Stimulated activated CD8-positive, alpha-beta memory T cell treated with anti-CD3 and anti-CD28 coated beads, Interleukin-4, amount 100 ng/mL, for 1 hour (primary cell): ENCODE measurements at places on chromosomes 16 and 17.

DNA sequence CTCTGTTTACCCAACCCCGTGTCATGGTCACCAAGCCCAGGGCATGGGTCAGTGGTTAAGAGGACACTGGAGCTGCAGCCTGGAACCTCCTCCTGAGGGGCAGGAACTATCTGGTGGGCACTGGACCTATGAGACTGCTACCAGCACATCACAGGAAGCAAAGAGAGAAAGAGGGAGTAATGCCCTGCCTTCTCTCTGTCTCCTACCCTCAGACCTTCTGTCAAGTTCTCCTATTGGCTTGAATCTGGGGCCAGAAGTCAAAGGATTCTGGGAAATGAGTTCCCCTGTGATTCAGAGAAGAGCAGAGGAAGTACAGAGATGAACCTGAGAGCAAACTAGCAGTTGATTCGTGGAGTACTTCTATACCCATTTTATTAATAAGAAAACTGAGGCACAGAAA is 123.0 kb upstream of the GNAO1 start:
- no peak for DNase-seq

- DNase-seq, result no peak
These were observed 7.6 kb downstream of the RCVRN start for GRCh38 chr17:9897372-9897968.

- no peak for DNase-seq
These were observed 200.1 kb upstream of the GSE1 start for GRCh38 chr16:85412911-85413520.

DNA sequence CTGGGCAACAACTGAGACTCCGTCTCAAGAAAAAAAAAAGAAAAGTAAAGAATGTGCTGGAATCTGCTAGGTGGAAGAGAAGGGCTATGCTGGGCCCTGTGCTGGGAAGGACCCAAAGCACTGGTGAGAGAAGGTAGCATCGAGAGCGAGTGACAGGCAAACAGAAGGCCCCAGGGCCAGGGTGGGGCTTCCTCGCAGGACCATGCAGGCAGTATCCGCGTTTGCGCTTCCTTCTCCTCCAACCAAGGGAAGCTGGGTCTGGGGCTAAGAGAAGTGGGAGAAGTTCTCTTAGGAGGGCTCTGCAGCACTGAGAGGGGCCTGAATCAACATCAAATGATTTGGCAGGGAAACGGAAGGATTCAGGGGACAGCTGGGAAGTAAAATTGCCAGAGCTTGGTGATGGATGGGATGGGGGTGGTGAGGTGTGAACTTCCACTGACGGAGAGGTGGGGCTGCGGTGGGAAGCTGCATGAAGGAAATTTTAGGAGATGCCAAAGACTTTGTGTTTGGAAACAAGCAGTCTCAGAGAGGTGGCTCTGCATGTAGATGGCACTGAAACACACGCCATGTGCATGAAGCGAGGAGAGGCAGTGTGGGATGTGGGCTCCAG is 5.2 kb upstream of the ECI1 start:
- no peak for DNase-seq

- DNase-seq, result no peak
These were observed 30.9 kb downstream of the CRISPLD2 start for GRCh38 chr16:84850714-84851113.

DNA sequence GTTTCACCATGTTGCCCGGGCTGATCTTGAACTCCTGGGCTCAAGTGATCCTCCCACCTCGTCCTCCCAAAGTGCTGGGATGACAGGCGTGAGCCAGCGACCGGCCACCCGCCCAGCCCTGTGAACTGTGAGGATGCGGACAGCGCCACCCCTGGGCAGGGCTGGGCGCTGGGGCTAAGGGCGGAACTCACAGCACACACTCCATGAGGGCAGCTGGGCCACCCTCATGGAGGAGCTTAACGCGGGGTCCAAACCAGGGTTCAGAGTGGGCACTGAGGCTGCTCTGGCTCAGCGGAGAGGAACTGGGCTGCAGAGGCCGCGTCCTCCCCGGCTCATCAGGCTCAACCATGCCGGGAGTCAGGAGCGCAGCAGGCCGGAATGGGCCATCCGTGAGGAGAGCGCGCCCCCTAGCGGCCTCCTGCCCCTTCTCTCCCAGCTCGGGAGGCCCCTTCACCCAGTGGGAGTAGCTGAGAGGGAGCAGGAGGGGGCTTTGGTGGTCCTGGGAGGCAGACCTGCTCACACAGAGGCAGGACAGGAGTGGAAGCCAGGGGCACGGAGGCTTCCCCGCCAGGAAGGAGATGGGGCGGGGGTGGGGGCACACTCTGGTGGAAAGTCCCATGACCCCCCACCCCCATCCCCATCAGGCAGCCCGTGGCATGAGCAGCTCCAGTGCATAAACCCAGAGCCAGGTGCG is 13.8 kb downstream of the CORO7 start:
- DNase-seq, result peak; percentile 41

DNA sequence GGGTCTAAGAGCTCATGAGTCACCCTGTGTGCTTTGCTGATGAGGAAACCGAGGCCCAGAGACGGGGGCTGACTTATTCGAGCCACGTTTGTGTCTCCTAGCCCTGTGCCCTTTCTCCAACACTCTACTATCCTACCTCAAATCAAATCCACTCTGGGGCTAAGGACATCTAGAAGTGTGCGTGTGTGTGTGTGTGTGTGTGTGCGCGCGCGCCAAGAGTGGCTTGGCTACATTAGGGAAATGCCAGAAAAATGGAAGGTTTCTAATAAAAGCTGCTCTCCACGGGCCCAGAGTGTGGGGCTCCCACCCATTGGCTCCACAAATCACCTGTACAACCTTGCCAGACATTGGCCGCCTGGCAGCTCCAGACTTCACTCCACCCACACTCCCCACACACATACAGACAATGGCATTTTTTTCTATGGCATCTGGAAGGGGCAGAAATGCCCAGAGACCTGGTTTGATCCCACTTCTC is 30.3 kb upstream of the PHOSPHO1 start:
- no peak for DNase-seq

DNA sequence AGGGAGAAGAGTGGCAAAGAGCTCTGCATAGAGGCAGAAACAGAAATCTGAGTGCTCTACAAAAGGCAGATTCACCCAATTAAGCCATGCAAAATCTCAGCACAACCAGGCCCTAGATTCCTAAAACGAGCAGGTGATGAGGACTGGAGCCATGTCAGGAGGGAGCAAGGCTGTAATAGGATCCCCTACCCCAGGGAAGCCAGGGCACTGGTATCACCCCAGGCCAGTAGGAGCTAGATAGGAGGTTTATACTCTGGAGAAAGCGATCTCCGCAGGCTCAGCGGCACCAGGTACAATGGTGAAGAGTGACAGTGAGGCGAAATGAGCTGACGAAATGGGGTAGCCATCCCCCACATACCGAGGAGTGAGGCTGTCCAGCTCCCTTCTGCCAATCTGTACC is 171.5 kb downstream of the PARN start:
- no peak for DNase-seq

DNA sequence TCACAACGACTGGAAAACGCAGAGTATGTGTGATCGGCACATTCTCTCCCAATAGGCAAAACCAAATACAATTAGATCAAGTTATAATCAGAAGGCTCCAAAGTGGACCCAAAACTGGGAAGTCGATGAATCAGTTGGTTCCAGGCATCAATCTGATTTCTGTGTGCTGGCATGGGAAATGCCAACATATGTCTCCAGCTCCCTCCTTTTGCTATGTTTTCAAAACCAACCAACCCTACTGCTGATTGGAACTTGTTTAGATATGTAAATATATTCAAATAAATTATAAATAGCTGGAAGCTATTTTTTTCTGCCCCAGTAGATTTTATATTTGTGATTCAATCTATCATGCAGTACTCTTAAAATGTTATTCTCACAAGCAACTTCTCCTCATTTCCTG is 284.2 kb downstream of the HS3ST3B1 start:
- DNase-seq, result no peak

DNA sequence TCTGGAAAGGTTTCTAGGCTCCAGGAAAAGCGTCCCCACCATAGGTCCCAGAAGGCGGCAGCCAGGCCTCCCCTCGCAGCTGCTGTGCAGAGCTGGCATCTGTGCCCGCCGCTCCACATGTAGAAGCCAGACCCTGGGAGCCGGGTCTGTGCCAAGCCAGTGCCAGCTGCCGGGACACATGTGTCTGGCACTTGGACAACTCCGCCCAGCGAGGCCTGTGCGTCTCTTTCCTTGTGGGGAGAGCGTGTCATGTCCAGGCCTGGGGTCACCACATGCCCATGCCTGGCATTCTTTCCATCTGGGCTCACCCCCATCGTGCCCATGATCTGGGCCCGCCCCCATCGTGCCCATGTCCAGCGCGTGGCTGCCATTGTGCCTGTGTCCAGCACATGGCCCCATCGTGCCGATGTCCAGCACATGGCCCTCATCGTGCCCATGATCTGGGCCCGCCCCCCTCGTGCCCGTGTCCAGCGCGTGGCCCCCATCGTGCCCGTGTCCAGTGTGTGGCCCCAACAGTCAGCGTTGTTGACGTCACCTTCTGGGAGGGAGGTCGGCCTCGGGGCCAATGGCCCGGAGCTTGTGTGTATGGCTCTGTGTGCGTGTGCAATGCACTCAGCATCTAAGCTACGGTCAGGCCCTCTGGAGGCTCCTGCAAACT is 13.3 kb upstream of the ACSF3 start:
- DNase-seq, result no peak

DNA sequence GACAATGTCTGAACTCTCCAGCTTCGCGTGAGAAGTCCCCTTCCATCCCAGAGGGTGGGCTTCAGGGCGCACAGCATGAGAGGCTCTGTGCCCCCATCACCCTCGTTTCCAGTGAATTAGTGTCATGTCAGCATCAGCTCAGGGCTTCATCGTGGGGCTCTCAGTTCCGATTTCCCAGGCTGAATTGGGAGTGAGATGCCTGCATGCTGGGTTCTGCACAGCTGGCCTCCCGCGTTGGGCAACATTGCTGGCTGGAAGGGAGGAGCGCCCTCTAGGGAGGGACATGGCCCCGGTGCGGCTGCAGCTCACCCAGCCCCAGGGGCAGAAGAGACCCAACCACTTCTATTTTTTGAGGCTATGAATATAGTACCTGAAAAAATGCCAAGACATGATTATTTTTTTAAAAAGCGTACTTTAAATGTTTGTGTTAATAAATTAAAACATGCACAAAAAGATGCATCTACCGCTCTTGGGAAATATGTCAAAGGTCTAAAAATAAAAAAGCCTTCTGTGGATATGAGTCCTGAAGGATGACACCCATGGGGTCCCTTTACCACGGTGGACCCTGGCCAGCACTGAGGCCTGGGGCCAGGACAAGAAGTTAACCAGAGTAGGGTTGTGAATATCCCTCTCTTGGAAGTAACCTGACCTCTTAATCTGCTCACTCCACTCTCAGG is 10.5 kb upstream of the ITGAD start:
- peak; percentile 31 for DNase-seq

DNA sequence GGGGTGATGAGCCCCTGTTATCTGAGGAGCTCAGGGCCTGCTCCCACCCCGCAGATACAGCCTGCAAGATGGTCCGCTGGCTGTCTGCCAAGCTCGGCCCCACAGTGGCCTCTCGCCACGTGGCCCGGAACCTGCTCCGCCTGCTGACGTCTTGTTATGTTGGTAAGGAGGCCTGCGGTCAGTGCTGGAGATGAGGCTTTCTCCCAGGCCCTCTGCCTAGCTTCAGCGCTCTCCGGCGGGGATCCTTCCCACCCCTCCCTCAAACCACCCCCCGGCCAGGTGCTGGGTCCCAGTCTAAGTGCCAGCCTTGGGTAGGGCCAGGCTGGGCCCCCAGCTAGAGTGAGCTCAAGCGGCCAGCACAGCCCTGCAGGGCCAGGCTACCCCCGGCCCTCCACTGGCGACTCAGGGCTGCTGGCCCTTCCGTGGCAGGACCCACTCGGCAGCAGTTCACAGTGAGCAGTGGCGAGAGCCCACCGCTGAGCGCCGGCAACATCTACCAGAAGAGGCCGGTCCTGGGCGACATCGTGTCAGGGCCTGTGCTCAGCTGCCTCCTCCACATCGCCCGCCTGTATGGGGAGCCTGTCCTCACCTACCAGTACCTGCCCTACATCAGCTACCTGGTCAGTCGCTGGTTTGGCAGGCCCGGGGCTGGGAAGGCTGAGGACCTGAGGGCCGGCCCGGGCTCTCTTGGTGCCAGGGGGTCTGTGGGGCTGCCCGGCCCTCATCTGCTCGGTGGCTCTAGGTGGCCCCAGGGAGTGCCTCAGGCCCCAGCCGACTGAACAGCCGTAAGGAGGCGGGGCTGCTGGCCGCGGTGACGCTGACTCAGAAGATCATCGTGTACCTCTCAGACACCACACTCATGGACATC is 6.1 kb downstream of the WDR81 start:
- DNase-seq, result no peak

GRCh38 chr16:81905277-81905676 is 106.0 kb downstream of the SDR42E1 start:
- no peak for DNase-seq

- peak; percentile 17 for DNase-seq
These were observed 329 bp downstream of the KPNB1 start for GRCh38 chr17:47649972-47650524.

GRCh38 chr17:72004611-72005331 is 116.0 kb upstream of the SOX9 start:
- DNase-seq, result no peak
